ENCODE measurements at places on chromosomes 5 and 9. TPM values are rescaled to one million over a fixed set of nuclear protein-coding genes. Genes with fewer than 3 reads are reported as not detected.

The F12 gene
- total RNA-seq = 0.38 TPM

DNA sequence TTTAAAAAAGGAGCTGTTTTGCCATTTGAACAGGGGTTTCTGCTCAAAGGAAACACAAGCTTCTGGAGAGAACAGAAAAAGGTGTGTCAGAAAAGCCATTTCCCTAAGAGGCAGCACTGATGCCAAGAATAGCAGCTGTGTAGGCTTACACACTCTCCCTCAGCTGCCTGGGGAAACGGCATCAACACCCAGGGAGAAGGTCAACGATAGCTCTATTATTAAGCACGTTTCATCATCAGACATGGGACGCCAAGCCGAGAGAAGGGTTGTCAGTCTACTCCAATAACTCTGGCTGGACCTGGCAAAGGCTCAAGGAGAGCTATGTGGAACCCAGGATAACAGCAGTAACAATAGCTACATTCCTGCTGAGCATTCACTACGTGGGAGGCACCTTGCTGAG, 314.2 kb downstream of the CDK5RAP2 start:
- DNase-seq = no peak

DNA sequence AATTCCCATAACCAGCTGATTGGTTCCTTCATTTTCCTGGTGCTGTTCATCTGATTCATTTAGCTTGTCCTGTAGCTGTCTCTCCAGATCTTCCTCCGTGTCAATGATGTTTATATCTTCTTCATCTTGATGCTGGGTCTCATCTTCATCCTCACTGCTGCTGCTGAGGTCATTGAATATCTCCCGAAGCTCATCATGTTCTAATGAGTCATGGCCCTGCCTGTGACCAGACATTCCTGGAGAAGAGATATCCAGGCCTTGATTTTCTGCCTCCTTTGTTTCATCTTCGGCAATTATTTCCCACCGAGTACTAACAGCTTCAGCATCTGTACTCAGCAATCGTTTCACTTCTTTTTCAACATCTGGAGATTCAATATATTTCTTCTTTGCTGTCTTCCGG, 1.4 kb downstream of the TAF7 start:
- no peak for DNase-seq

DNA sequence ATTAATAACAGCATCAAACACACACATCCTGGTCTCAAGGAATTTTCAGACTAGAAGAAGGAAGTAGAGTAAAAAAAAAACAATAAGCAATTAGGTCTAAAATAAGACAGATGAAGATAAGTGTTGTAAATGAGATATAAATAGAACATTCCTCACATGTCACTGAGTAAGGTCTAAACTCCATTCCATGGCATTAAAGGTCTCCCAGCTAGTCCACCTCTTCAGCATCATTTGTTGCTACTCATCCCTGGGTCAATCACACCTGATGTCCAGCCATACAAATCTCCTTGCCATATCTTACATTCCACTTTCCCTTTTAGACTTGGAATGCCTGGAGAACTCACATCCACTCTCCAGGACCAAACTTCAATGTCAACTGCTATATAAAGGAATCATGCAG, 214.1 kb upstream of the KLF4 start:
- no peak for DNase-seq

- DNase-seq = no peak
Observed at GRCh38 chr9:133405508-133406438, 12.0 kb downstream of the REXO4 start.

- DNase-seq = no peak
Observed at GRCh38 chr9:21294364-21294774, 10.7 kb downstream of the IFNA5 start.
